GM23338 (cell line): ENCODE measurements at places on chromosomes 5 and 9. TPM values are rescaled to one million over a fixed set of nuclear protein-coding genes. Genes with fewer than 3 reads are reported as not detected.

The LCN12 gene
- 0.69 and 2.6 TPM in 2 replicates for total RNA-seq

GRCh38 chr9:91714020-91714806 lies 235.8 kb downstream of the ROR2 start:
- DNase-seq, result peak; percentile 86

GRCh38 chr5:73278693-73279092 lies 105.7 kb downstream of the TMEM174 start:
- DNase-seq, result no peak

GRCh38 chr9:744046-744712 lies 97.3 kb upstream of the DMRT1 start:
- DNase-seq, result no peak

GRCh38 chr5:56760723-56761122 lies 54.6 kb upstream of the MAP3K1 start:
- no peak for DNase-seq

- no peak for DNase-seq
Observed at GRCh38 chr9:37417857-37418618, 4.5 kb upstream of the GRHPR start.
